ENCODE measurements at places on chromosomes 3 and 15.

DNA sequence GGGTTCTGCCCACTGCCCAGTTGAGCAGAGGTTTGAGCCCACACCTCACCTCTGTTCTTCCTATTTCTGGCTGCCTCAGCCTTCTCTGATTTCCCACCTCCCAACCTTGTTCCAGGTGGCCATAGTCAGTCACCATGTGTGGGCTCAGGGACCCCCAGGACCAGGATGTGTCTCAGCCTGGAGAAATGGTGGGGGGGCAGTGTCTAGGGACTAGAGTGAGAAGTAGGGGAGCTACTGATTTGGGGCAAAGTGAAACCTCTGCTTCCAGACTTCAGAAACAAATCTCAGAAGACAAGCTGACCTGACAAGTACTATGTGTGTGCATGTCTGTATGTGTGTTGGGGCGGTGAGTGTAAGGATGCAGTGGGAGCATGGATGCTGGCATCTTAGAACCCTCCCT, 22.9 kb downstream of the SHF start:
- DNase-seq = no peak

DNA sequence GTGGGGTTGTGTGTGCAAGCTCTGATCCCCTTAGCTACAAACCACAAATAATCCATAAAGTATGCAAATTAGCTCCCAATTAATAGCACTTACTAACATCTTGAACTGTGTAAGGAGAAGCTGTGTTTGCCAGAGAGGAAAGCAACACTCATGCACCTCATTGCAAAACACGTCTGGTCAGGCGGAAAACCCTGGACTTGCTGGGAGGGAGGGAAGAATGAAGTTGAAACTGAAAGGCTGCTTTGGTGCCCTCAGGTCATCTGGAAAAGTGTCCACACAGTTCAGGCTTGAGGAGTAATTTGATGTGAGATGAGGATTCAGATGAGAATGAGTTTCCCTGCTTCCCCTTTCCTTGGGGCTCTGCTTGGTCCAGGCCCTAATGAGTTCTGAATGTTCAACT, 185.5 kb upstream of the ANKRD28 start:
- peak; percentile 88 for DNase-seq

GRCh38 chr3:58800032-58800431, 133.5 kb upstream of the FAM3D start:
- DNase-seq = no peak

DNA sequence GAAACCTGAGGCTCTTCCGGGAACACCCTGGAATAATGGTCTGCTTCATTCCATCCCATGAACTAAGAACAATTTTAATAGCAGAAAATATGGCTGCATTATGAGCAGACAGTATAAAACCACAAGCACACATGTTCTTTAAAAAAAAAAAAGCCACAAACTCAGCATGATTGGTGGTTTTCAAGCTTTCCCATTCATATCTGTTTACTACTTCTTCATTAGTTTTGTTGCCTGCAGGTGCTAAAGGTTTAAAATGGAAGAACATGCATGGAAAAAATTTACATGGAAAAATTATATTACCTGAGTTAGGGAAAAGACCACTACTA, 137.9 kb upstream of the HES1 start:
- no peak for DNase-seq

- peak; percentile 43 for DNase-seq
These were observed 927 bp downstream of the CHDH start for GRCh38 chr3:53845103-53845880.

Measured in epithelial cell of esophagus (primary cell).